Right ventricle myocardium inferior (tissue), 1 donor: ENCODE measurements at places on chromosomes 7 and 10. TPM values are rescaled to one million over a fixed set of nuclear protein-coding genes. Genes with fewer than 3 reads are reported as not detected.

- DNase-seq: no peak
These were observed 178.5 kb downstream of the TCF7L2 start for GRCh38 chr10:113128450-113129070.

- no peak for DNase-seq
These were observed 101.0 kb upstream of the STEAP1B start for GRCh38 chr7:22601003-22601402.

DNA sequence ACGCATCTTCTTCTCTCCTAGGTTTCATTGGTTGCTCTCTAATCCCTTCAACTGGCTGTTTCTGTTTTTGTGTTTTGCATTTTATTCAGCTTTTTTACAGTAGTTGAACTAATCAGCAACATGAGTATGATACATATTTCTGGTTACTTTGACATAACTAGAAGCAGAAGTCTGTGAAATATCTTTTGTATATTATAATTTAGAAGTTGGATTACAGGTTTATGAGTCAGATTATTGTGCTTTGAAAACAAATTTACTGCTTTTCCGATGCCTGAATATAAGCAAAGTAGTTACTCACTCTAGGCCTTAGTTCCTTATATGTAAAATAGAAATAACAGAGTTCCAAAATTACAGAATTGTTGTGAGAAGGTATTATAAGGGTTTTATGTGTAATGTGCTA is 96.2 kb upstream of the MEOX2 start:
- DNase-seq: no peak

PLEKHS1 gene
- total RNA-seq: not detected

GRCh38 chr10:34638406-34639054 is 176.6 kb downstream of the PARD3 start:
- peak; percentile 90 for DNase-seq
